ENCODE measurements at places on chromosomes 2 and 18.

DNA sequence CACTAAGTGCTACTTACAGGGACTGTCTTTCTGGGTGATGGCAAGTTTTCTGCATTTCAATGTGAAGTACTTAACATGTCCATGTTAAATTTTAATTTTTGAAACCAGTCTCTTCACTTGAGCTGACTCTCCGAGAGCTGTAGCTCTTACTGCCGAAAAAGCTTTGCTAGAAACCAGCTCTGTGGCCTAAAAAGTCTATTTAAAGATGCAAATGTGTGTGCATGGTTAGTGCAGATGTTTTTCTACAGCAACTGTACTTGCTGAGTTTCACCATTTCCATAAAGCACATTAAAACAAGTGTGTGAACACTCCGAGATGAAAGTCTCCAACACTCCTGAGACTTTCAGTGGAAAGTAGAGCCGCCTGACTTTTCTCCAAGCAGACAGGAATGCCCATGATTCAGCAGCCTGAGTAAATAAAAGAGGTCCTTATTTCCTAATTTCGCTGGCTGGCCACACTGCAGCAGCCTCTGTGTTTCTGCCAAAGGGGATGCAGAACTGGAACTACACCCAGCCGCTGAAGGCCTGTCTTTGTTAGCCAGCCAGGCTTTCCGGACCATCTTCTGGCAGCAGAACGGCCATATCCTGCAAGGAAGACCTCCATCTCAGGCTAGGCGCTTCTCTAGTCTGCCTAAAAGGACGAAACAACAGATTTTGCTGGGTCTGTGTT, 121.2 kb downstream of the ZNF521 start:
- DNase-seq: no peak

- DNase-seq: no peak
Observed at GRCh38 chr2:217462121-217462520, 540.7 kb downstream of the TNS1 start.

- no peak for DNase-seq
Observed at GRCh38 chr2:42028571-42029148, 19.2 kb upstream of the PKDCC start.

- no peak for DNase-seq
Observed at GRCh38 chr18:58405107-58405898, 223.6 kb downstream of the ALPK2 start.

- no peak for DNase-seq
Observed at GRCh38 chr2:196980473-196980872, 54.0 kb upstream of the PGAP1 start.

DNA sequence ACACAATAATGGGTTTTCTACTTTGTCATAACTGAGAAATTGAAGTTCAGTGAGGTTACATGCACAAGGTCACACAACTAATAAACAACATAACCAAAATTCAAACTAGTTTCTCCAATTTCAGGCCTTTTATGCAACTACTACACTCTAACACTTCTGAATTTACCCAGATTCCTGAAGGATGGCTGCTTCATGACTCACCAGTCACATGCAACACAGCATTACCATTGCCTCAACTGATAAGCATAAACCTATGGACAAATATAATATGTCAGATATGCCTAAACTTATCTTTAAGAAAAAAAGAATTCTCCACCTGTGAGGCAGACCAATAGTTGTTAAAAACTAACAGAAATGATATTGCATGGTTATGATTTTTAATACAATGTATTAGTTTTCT, 586.5 kb upstream of the SLC8A1 start:
- DNase-seq: no peak

DNA sequence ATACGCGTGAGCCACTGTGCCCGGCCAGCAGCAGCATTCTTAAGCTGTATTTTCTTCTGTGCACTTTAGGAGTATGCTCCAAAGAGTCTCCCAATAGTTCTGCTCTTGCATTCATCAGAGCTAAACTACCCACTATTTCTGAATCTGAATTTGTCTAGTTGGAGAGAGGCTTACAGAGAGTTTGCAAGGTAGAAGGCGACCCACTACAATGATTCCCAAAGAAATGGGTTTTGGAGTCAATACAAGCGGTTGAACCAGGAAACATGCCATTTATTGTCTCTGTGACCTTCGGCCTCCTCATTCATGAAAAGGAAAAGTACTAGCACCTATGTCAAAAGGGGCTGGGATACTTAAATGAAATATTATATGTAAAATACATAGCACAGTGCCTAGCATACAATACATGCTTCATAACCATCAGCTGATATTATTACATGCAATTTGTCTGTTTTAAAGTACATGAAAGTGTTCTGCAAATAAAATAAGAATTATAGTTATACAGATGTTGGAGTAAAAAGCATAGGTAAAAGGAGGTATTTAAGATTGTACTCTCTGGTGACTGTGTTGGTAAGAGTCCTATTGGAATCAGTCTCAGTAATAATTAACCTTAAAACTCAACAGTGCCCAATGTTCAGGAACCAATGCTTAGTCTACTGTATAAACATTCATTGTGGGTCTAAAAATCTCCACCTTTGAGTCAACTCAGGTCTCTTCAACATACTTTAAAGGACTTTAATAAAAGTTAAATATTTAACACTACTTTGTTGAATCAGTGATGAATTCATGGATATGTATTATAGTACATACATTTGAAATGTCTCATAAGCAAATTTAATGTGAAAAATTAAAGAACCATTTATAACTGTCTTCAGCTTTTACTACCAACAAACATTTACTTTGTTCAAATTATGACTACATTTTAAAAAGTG, 89.8 kb upstream of the GRB14 start:
- no peak for DNase-seq

- DNase-seq: no peak
Observed at GRCh38 chr2:18066066-18066465, 187.6 kb downstream of the KCNS3 start.

DNA sequence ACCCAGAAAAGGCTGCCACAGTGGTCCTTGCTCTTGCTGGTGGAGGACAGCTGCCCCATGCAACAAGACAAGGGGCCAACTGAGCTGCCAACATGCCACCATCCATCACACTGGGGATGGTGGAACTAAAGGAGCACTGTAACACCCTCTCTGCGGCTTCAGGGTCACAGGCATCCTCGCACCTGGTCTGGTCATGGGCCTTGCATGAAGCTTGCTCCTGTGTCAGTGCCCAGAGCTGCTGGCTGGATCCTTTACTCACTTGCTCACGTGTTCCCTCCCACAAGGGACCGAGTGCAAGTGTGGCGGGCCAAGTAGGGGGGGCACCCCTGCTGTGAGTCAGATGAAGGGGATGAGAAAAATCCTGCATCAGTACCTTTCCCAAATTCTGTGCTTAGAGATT, 972.3 kb upstream of the DDX18 start:
- DNase-seq: no peak

Measured in stimulated activated CD8-positive, alpha-beta memory T cell treated with anti-CD3 and anti-CD28 coated beads, Interleukin-2, amount 100 ng/mL, for 1 hour (primary cell).